ENCODE measurements at places on chromosomes 1 and 21.

GRCh38 chr1:15696956-15697521 is 12.9 kb downstream of the PLEKHM2 start:
- no peak for DNase-seq

GRCh38 chr1:58581641-58582040 is 4.6 kb upstream of the TACSTD2 start:
- no peak for DNase-seq

DNA sequence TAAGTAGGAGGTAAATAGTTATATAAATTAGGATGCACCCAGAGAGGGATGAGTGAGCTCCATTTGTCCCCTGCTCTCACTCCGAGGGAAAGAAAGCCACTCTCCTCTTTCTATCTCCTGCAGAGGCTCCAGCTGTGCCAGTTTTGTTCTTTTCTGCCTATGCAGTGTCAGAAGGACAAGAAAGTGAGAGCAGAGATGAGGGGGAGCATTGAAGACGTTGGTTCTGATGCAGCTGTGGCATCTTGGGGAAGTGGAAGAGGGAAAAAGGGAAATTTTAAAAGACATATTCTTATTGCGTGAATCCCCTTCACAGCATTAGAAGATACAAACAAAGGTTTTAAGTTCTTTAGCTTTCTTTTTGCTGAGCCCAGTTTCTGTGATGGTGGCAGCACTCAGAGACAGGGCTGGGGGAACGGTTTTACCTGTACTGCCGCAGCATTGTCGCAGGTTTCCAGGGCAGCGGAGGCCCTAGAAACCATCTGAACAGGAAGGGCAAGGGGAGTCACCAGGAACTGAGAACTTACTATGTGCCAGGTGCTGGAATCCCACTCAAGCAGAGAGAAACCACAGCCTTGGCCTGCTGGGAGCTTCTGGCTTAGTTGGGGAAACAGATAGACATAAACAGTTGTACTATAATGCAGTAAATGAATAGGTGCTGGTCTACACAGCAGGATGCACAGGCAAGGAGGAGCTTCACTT is 44.9 kb upstream of the USP24 start:
- DNase-seq, result no peak

GRCh38 chr1:213669964-213670691 is 317.6 kb upstream of the PROX1 start:
- peak; percentile 51 for DNase-seq

DNA sequence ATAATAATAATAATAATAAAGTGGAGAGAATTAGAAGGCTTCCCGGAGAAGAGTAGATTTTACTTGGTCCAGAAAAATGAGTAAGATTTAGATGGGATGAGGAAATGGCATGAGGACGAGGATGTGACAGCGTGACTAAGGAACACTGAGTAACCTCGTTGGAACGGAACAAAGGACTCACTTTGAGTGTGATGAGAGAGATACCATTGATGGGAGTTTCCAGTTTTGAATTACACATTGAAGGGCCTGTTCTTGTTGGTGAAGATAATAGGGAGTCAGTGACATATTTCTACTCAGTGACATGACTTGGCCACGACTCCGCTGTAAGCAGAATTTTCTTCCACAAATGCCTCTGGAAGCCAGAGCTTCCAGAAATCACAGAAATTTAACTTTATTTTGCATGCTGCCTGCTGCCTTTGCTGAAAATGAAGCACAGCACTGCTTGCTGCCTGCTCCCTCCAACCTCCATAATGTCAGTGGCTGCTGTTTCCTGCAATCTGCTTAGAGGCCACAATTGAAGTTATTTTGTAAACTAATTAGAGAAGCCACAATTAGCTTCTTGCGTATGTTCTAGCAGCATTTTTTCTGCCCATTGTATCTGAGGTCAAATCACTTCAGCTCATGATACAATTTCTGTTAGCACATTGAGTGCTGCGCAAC is 33.7 kb upstream of the FBXO28 start:
- no peak for DNase-seq

DNA sequence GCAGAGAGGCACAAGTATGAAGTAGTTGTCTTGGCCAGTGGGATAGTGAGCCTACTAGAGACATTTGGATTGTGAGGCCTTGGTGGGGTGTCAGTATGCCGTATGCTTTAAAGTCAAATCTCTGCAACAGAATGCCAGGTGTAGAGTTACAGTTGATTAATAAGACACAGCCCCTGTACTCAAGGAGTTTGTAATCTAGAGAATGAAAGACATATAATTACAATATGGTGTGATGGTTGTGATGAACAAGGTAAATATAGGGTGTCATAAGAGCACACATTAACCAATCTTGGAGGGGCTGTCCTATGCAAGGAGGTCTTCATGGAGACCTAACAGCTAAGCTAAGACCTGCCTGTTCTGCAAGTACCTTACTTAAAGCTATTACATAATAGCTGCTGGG is 113.1 kb downstream of the ATF6 start:
- no peak for DNase-seq

- peak; percentile 29 for DNase-seq
Measured at GRCh38 chr1:37035796-37036666, 1.7 kb upstream of the GRIK3 start.

DNA sequence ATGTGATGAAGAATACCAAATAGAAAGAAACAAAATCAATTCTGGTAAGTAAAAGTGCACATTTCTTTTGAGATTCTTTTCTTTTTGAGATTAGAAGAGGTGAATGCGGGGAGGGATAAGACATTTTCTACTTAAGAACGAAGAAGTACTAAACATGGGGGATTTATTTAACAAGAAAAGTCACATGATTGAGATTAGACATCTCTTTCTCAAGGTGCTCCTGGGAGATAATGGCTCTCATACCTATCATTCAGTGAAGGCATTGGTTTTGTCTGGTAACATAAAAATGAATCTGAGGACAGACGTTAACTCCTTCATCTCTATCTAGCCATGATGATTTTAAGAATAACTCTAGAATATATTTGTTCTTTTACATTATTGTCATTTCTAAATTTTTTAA is 147.9 kb upstream of the SAMSN1 start:
- no peak for DNase-seq

DNA sequence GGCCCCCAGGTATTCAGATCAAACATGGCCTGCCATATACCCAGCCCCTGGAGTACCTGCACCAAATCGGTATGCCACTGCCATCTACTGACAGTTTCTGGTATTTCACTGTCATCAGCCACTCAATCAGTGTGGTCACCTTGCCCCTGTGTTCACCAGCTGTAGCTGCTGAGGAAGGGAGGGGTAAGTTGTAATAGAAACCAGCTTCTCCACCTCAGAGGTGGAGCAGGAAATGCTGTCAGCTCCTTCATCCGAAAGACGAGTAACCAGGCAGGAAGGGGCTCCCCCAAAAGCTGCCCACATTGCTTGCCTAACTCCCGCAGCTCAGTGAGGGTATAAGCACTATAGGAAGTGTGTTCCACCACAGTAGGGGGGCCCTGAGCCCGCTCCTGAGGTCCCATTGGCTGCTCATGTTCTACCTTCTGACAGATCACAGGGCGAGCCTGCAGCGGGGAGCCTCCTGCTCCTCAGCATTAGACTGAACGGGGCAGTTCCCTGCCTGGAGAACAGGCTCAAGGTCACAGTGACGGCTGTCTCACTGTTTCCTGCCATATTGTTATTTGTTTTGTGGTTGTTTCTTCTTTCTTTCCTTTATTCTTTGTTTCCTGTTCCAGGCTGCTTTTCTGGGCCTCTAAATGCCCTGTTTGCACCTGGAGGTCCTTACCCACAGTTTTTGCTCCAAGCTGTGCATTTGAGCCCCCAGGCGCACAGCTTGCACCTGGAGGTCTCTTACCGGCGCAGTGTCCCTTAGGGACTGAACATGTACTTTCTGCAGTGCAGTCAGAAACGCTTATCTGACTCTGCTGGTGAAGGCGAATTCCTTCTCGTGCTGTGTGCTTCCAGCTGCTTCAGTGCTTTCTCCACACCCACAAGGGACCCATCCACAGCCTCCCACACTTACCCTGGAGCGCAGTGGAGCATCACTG is 1638.3 kb downstream of the MRPL39 start:
- DNase-seq, result peak; percentile 89

GRCh38 chr1:48109390-48110013 is 112.3 kb upstream of the TRABD2B start:
- DNase-seq, result peak; percentile 7
